Naive B cell (primary cell): ENCODE measurements at places on chromosomes 4 and X. TPM values are rescaled to one million over a fixed set of nuclear protein-coding genes. Genes with fewer than 3 reads are reported as not detected.

NDNF gene
- not detected for polyA plus RNA-seq

NDP gene
- polyA plus RNA-seq, result not detected

TDO2 gene
- polyA plus RNA-seq, result not detected

SASH3 gene
- 168 TPM for polyA plus RNA-seq

EFNB1 gene
- not detected for polyA plus RNA-seq

TMSB15A gene
- polyA plus RNA-seq, result not detected

OTC gene
- polyA plus RNA-seq, result not detected

TMEM47 gene
- polyA plus RNA-seq, result not detected
